Motor neuron (in vitro differentiated cells): ENCODE measurements at places on chromosomes 7 and 10. TPM values are rescaled to one million over a fixed set of nuclear protein-coding genes. Genes with fewer than 3 reads are reported as not detected.

INA gene
- total RNA-seq: 204 and 207 TPM in 2 replicates

DNA sequence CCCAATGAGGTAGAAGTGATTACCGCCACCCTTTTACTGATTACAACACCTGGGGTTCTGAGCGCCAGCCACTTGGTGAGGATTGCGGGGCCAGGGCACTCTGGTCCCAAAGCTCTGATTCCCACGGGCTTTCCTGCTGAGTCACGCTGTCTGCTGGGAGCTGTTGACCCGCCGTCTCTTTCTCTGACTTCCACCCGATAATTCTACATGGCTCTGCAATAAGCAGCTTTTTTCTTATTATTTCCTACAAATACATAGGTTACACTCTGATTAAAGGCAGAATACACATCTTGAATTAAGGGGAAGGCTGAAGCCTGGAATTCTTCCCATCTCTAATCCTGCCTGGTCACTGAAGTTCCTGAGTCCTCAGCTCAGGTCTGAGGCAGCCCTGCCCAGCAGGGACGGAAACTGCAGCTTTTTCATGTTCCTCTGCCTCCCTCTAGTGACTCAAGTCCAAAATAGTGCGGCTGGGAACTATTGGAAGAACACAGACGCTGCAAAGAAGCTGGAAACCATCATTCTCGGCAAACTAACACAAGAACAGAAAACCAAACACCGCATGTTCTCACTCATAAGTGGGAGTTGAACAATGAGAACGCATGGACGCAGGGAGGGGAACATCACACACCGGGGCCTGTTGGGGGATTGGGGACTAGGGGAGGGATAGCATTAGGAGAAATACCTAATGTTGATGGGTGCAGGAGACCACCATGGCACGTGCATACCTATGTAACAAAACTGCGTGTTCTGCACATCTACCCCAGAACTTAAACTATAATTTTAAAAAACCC lies 178.3 kb downstream of the PRKCQ start:
- ATAC-seq: peak; percentile 78

AFAP1L2 gene
- total RNA-seq: 26.9 TPM in 2 replicates

- ATAC-seq: no peak
Measured at GRCh38 chr7:148253629-148254028, 336.9 kb upstream of the C7orf33 start.

DNA sequence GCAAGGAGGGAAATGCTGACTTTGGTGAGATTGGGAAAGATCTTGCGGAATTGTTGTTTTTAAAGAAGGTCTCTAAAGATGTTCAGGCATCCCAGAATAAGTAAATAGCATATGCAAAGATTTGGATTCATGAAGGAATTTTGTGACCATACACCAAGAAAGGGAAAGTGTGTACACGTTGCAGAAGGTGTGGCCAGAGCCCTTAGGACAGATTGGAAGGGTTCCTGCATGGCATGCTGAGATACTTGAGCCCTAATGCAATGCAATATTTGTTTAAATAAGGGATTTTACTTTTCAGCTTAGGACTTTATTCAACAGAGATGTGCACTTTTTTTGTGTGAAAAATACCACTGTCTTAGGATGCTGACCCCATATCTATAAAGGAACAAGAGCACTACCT lies 219.5 kb upstream of the INHBA start:
- no peak for ATAC-seq

- no peak for ATAC-seq
Measured at GRCh38 chr10:20890491-20891337, 6.4 kb downstream of the NEBL start.

DNA sequence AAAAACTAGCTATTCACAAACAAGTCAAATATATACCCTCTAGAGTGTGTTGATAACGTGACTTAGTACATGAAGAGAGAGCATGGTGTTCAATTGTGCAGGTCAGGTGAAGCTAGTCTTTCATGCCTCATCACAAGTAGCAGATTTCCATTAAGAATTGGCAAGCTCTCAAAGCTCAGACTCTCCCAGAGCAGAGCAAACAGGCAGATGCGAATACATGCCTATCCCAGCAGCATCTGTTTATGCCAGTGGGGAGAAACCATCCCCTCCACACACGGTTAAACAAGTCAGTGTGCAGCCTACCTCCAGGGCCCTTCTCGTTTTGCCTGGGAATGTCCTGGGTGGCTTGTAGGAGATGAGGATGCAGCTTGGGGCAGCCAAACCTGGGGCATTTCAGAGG lies 532.5 kb upstream of the C7orf33 start:
- no peak for ATAC-seq

GRCh38 chr10:17255512-17255911 lies 27.5 kb downstream of the VIM start:
- ATAC-seq: no peak

CEP55 gene
- total RNA-seq: 15.8 and 16.1 TPM in 2 replicates

DNA sequence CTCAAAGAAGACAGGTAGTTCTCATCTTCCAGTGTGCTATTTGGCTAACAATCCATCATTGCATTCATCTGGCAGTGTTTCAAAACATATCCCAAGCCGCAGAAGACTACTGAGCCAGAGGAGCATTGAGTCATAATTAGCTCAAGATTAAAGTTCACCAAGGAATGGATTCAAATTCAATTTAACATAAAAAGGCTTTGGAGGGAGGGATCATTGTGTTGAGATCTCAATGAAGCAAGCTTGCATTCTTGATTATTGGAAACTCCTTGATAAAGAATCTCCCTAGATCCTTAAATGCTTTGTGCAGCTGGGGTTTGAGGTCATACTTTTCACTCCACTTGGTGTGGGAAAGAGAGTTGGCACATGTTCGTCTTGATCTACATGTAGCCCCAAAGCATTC lies 142.8 kb upstream of the SEMA3A start:
- ATAC-seq: no peak

CHRM2 gene
- 2.8 and 4.0 TPM in 2 replicates for total RNA-seq

- no peak for ATAC-seq
Measured at GRCh38 chr10:49325916-49326783, 27.2 kb downstream of the C10orf71 start.

PDZD7 gene
- total RNA-seq: 2.3 and 2.6 TPM in 2 replicates

GRCh38 chr10:11773761-11774441 lies 31.7 kb downstream of the ECHDC3 start:
- no peak for ATAC-seq

DNA sequence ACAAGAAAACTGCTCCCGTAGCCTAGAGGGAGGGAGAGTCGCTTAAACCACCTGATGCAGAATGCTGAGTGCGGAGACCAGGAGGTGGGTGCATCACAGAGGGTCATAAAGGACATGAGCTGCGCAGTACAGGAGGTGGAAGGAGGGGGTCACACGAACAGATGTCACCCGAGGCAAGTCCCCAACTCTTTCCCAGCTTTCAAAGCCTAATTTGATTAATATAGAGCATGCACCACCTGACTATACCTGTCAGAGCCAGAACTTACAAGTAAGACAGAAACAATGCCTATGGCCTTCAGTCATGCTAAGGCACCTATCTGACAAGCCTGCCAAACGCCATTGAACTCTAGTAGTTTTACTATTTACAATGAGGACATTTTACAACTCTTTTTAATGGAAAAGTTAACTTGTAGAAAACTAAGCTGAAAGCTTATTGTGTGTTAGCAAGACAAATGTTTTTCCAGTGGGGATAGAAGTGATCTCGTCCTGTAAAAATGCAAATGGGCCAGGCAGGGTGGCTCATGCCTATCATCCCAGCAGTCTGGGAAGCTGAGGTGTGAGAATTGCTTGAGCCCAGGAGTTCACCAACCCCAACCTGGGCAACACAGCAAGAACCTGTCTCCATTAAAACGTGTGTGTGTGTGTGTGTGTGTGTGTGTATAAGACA lies 1.1 kb upstream of the VOPP1 start:
- no peak for ATAC-seq

DNA sequence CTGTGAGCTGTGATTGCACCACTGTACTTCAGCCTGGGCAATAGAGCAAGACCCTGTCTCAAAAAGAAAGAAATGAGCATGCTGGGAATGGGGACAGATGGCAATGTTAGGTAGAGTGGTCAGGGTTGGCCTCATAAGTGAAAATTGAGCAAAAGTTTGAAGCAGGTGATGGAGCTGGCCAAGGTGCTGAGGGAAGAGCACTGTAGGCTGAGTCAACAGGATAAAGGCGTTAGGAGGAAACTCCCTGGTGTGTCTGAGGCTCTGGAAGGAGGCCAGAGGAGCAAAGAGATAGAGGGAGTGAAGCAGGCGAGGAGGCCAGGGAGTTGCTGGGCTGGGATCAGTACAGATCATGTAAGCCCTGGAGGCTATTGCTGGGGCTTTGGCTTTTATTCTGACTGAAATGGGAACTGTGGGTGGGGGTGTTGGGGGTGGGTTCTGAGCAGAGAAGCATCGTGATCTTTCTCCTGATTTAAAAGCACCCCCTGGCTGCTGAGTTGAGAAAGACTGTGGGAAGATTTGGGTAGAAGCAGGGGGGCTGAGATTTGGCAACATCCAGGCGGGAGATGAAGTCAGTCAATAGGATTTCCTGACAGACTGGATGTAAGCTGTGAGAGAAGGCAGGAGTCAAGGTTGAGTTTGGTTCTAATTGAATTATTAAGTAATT lies 52.5 kb upstream of the VKORC1L1 start:
- no peak for ATAC-seq

DNA sequence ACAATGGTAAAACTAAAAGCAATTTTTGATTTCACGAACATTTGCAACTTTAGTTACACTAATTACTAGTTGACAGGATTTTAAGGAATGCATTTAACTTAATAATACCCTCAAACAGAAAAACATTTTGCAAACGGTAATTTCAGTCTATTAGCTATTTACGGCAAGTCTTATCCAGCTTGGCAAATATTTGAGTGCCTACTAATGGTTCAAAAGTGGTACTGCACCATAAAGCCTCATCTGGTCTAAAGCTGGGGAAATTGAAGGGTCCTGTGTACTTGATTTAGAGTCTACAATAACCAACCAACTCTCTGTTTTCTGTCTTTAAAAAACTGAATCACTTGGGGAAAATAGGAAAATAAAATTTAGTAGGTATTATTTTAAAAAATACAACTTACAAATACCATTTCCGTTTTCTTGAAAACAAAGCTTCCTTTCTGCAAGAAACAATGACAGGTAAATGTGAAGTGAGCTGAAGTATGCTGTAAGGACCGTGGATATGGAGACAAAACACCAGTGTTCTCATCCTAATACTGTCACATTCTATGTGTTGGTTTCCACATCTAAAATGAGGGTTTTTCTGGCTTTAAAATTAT lies 142.3 kb downstream of the VPS50 start:
- ATAC-seq: no peak

- ATAC-seq: no peak
Measured at GRCh38 chr10:108597031-108597430, 1326.3 kb downstream of the XPNPEP1 start.

DNA sequence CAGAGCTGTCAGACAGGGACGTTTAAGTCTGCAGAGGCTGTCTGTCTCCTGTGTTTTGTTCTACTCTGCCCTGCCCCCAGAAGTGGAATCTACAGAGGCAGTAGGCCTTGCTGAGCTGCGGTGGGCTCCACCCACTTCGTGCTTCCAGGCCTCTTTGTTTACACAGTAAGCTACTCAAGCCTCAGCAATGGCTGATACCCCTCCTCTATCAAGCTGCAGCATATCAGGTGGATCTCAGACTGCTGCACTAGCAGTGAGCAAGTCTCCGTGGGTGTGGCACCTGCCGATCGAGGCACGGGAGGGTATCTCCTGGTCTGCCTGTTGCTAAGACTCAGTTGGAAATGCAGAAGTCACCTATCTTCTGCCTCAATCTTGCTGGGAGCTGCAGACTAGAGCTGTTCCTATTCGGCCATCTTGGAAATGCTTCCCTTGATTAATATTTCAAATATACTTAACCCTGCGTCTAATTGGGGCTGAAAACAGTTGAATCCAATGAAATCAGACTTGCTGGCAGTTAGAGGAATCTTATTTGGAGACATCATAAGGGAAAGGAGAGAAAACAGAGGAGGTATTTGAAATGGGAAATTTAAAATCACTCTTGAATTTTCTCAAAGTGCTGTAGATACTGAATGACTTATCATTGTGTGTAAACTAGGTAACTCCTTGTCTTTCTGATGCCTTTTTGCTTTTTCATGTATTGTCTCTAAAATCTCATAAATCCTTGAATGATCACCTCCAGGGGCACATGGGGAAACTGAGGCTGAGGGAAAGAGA lies 13.8 kb upstream of the CYP3A5 start:
- peak; percentile 86 for ATAC-seq

CYP3A7 gene
- 0.36 and 1.3 TPM in 2 replicates for total RNA-seq
